ENCODE measurements at places on chromosomes 1 and 21.
A peak's percentile ranks its signal among the peaks of the same experiment; 100 is the strongest.

- DNase-seq: no peak
Measured at GRCh38 chr1:67446893-67447292, 16.7 kb upstream of the SERBP1 start.

DNA sequence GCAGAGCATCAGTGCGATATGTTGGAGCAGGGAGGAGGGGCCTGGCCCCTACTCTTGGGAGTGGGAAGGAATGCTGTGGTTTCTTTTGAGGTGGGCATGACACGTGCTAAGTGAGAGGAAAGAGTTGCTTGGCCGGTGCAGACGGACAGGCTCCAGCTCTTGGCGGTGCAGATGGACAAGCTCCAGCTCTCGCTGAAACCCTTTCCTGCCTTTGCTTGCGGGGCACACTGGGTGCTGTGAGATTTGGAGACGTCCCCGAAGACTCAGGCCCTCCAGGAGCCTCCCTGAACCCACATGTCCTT is 15.9 kb downstream of the PDXK start:
- no peak for DNase-seq

- no peak for DNase-seq
Measured at GRCh38 chr1:41683681-41684500, 199.4 kb upstream of the EDN2 start.

DNA sequence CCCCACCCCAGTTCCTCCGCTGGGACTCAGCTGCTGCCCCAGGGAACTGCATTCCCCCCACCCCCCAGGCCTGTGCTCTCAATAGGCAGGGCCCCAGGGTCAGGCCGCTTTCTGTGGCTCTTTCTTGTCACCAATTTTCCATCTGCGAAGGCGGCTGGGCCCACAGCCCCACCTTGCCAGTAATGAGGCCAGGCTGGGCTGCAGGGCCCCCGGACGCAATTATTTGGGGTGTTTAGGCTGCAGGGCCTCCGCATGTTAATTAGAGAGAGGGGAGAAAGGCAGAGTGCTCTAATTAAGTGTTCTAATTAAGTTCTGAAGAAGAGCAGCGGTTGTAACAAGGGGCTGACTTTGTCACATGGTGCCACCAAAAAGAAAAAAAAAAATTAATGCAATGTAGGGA is 71.8 kb downstream of the EPHB2 start:
- DNase-seq: no peak

DNA sequence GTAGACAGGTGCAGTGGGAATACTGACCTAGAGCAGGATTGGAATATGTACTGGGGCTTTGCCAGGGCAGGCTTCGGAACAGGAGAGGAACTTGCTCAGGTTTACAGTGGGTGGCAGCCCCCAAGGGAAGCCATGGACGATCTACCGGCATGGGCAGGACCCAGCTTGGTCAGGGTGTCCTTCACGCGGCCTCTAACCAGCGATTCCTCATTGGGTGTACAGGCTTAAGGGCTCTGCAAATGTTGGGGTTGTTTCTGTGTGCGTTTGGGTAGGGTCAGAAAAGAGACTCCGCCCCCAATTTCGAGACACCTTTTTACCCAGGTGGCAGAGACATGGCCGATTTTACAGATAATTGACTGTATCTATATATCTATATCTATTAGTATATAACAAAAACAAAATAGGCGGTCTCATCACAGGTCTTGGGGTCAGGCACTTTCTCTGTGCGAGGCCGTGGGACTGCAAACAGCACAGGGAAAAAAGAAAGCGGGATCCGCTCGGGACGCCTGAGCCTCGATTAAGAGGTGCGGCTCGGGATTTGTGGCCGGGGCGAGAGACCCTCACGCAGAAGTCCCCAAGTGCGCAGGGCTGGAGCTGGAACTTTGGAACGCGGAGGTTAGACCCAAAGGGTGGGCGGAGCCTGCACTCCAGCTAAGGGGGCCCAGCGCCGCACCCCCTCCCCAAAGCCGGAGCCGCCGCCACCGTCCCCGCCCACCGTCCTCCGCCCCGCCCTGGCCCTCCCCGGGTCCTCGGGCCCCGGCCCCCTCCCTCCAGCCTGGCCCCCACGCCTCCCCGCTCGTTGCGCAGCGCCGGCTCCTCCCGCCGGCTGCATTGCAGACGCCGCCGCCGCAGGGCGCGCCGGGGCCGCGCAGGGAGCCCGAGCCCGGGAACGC is 67.5 kb upstream of the VAMP3 start:
- DNase-seq: peak; percentile 48

- no peak for DNase-seq
Measured at GRCh38 chr1:170388489-170388888, 143.5 kb upstream of the GORAB start.

DNA sequence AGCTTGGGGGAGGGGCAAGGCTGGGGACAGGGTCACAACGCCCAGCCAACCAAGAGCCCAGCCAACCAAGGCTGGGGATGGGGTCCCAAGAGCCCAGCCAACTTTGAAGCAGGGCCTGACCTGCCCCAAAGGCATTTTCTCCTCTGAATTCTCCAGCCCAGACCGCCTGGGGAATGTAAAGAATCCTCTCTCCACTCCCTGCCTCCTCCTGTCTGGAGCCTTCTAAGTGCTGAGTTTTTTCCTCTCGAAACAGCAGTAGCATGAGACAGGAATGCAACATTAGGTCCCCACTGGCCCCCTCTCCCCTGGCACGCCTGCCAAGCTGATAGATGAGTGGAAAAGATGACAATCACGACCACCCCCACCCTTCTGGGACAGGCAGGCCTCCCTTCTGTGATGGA is 17.0 kb downstream of the C1orf198 start:
- DNase-seq: no peak

GRCh38 chr1:18730321-18730720 is 99.7 kb downstream of the PAX7 start:
- DNase-seq: no peak

DNA sequence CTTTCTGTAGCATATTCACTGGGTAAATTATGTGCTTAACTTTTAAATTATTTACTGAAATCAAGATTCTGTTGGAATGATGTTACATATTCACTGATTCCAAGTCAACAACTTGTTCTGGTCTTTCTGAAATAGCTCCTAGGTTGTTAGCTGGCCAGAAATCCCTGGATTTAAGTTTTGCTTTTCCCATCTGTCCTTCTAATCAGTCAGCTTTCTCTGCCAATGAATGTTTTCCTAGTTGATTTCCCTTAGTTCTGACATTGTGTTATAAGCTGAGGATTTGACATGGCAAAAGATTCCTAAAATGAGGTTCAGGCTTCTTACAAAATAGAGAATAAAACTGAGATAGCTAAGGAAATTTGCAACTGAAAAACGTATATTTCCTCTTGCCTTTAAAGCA is 1479.6 kb downstream of the MRPL39 start:
- no peak for DNase-seq

GRCh38 chr21:42793774-42794173 is 85.6 kb downstream of the WDR4 start:
- DNase-seq: no peak

DNA sequence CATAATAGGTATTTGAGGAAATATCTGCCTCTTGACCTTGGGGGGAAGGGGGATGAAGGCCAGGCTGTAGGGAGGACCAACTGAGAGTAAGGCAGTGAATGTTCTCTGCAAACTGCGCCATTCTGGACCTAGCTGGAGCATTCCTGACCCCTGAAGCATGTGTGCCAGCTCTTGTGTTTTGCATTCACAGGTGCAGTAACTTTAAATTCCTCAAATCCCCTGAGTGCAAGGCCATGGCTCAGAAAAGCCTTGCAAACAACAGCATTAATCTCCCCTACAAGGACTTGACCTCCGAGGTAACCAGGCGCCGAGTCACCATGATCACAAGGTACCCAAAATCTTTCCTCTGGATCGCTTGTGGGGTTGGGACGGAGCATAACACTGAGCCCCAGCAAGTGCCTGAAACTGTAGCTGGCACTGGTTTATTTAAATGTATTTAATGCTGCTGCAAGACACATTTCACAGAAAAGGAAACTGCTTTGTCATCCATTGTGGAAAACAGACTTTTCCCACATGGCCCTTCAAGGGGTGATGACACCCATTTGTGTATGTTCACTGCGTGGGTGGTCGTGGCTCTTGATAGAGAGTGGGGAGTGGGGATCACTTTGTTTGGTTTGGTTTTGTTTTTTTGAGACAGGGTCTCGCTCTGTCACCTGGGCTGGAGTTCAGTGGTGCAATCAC is 1.7 kb downstream of the MYOCOS start:
- DNase-seq: no peak

DNA sequence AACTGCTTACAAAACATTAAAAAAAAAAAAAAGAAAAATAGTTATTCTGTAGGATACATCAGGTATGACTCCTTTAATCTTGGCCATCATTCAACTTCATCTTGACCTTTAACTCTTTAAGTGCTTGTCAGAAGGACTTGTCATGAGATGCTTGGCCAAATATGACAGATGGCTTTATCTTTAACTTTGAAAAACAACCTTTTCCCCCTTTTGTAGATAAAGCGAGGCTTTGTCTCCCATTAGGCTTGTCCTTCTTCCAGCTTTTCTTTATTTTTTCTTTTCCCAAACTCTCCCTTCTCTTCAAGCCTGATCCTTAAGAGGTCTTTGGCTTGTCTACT is 2.3 kb downstream of the SRSF10 start:
- DNase-seq: no peak

GRCh38 chr1:198908995-198909394 is 270.2 kb downstream of the PTPRC start:
- no peak for DNase-seq

DNA sequence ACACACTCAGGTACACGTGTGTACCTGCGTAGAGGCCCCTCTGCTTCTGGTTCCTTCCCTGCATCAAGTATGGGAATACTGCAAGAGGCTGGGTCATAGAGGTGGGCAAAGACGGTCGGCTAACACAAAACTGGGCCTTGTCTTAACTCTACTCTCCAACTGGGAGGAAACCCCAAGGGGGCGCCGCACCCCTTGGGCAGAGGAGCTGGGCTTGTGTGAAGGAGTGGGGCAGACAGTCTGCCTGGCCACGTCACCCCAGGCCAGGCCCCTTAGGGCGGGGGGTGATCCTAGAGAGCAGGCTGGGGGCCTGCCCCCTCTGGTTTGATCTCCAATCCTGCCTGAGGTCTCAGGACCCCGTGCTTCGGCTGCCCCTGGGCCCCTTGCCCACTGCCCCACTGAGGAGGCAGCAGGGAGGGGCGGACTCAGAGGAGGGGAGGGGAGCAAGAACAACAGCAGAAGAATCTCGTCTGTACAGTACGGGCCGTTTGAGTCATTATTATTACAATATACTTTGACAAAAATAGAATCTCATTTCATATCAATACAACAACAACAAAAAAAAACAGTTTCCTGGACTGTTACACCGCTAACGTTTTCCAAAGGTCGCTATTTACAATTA is 34.7 kb downstream of the MEF2D start:
- DNase-seq: no peak

DNA sequence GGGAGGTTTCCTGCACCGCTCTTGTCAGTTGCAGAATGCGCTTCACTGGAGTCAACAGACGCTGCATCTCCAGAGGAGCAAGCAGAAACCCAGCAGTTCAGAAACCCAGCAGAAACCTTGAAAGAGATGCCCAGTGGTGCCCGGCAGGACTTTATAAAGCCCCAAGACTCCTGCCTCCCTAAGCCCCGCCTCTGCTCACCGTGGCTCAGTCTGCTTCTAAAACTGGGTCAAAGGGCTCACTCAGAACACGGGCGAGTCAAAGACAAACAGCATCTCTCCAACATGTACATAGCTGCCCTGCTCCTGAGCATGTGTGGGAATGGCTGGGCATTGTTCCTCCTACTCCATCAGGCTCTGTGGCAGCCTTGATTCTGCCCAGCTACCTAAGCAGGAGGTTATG is at the start of gene HMGCS2:
TSS of gene HMGCS2 (minus strand) at position 128 of the 400 bp plus-strand sequence. CDS start at position 67, 61 bp downstream.
- no peak for DNase-seq

DNA sequence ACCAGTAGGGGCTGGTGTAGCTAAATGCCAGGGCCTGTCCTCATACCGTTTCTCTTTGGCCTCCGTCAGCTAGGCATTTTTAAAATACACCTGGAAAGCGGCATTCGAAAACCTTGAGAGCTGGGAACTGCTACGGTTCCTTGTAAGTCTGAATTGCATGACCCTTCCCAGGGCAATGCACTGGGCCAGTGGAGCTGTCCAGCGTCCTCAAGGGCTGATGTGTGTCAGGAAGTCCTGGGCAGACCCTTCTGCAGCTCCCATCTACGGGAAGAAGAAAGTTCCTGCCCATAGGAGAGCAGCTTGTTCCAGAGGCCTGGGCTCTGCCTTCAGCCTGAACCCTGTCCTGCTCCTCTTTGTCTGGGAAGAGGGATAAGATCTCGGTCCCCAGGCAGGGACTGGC is 34.1 kb downstream of the UBASH3A start:
- DNase-seq: no peak

GRCh38 chr1:972726-973458 is 6.6 kb downstream of the PLEKHN1 start:
- DNase-seq: no peak

- peak; percentile 70 for DNase-seq
Measured at GRCh38 chr1:211579440-211580302, 710 bp upstream of the SLC30A1 start.

- no peak for DNase-seq
Measured at GRCh38 chr1:27577504-27578188, 26.3 kb downstream of the AHDC1 start.

GRCh38 chr1:167881786-167882185 is 32.1 kb downstream of the ADCY10 start:
- no peak for DNase-seq

DNA sequence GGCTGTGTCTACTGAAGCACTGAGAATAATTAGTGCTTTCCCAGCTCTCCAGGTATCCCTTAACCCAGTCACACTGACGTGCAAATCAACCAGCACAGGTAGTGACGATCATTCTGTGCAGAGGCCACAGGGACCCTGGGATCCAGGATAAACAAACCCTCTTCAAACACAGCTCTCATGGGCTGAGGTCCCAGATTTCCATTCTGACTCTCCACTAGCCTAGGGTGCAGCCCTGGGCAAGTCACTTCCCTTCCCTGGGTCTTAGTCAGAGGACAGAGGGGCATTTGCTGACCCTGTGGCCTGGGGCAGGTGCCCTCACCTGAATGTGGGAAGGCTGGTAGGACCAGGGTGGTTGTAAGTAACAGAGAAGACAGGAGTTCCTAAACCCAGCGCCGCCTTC is 724.7 kb downstream of the MATN1 start:
- DNase-seq: no peak

DNA sequence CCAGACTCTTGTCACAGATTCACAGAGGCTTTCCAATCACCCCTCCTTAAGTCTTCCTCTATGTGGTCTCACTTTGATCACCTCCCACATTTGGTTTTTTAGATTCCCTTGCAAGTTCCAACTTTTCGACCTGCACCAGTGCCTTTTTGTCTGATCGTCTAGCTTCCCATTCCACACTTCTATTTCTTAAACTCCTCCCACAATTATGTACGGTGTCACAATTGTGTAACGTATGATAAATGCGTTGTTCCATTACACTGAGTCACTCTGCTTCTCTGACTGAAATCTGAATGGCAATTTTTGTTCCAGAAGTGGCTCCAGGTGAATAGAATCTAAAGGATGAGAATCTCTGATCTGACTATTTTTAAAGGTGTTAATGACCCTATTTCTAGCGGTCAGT is 320.1 kb downstream of the LMX1A start:
- no peak for DNase-seq

All from NCI-H2081 (cell line).